ENCODE measurements at places on chromosomes 7 and 10. TPM values are rescaled to one million over a fixed set of nuclear protein-coding genes. Genes with fewer than 3 reads are reported as not detected.

GRCh38 chr7:50766849-50767207 lies 15.9 kb downstream of the GRB10 start:
- no peak for DNase-seq
- H3K27ac ChIP-seq: no peak overlapping the region
- H3K4me3 ChIP-seq: no peak overlapping the region
- H3K4me1 ChIP-seq: no peaks in the 10 kb centered on the region

DNA sequence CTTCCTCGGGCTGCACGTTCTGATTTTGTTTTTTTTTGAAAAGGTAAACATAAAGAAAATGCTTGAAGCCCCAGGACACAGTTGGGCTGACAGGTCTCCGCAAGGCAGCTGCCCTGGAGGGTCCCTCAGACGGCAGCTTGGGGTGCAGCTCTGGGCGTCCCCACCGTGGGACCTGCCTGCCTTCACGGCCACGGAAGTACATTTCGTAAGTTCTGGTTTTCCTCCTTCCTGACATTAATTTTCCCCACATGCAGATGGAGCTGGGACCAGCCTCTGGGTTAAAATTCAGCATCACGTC lies 491.0 kb downstream of the DNAJB6 start:
- no peak overlapping the region for H3K4me3 ChIP-seq
- no peaks in the 10 kb centered on the region for H3K36me3 ChIP-seq
- no peaks in the 10 kb centered on the region for H3K27me3 ChIP-seq
- no peaks in the 10 kb centered on the region for H3K4me1 ChIP-seq
- DNase-seq: no peak
- no peak overlapping the region for H3K27ac ChIP-seq

GRCh38 chr7:131110297-131111080 lies 217.2 kb upstream of the MKLN1 start:
- peak; percentile 47 for DNase-seq
- no peaks in the 10 kb centered on the region for H3K36me3 ChIP-seq
- no peaks in the 10 kb centered on the region for H3K27me3 ChIP-seq
- H3K27ac ChIP-seq: peak overlapping the region; percentile 100

GRCh38 chr7:135713836-135714470 lies 14.0 kb downstream of the SLC13A4 start:
- H3K27ac ChIP-seq: no peak overlapping the region
- H3K27me3 ChIP-seq: no peaks in the 10 kb centered on the region
- no peaks in the 10 kb centered on the region for H3K36me3 ChIP-seq
- no peak for DNase-seq
- H3K4me1 ChIP-seq: peaks cover 7% of the 10 kb centered on the region
- no peak overlapping the region for H3K4me3 ChIP-seq

DNA sequence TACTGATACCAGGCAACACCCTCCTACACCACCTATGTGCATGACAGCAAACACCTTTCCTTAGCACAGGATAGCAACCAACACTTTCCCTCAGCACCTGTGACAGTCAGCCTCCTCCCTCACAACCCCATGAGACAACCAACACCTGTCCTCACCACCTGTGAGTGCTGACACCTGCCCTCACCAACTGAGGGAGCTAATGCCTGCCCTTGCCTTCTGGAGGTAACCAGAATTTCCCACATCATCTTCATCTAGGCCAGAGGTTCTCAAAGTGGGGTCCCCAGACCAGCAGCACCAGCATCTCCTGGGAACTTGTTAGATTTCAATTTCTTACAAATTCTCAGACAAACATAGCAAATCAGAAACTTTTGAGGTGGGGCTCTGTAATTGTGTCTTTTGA lies 112.5 kb downstream of the GRID1 start:
- no peak overlapping the region for H3K4me3 ChIP-seq
- DNase-seq: no peak
- H3K27me3 ChIP-seq: no peaks in the 10 kb centered on the region
- no peaks in the 10 kb centered on the region for H3K36me3 ChIP-seq

DNA sequence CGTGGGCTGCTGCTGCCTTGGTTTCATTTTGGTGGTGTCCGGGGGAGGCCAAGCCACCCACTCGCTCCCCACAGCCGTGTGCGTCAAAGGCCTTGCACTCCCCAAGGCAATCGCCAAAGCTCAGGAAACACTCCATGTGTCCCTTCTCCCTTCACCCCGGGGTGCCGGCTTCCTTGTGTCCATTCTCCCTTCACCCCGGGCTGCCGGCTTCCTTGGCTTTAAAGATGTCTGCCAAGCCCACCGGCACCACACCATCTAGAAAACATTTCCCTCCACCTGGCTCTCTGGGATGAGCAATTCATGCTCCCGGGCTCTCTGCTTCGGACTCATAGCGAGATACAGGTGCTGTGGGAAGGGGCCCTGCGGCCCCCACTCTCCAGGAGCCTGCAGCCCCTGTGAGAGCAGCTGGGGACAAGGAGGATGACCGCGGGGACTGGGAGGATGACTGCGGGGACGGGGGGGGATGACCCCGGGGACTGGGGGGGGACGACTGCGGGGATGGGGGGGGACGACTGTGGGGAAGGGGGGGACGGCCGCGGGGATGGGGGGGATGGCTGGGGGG lies 322.1 kb downstream of the DNAJB6 start:
- H3K36me3 ChIP-seq: no peaks in the 10 kb centered on the region
- no peak overlapping the region for H3K27ac ChIP-seq
- no peak overlapping the region for H3K4me3 ChIP-seq
- no peak for DNase-seq

GRCh38 chr7:115763347-115763746 lies 267.2 kb downstream of the TFEC start:
- H3K36me3 ChIP-seq: no peaks in the 10 kb centered on the region
- H3K4me1 ChIP-seq: no peaks in the 10 kb centered on the region
- H3K4me3 ChIP-seq: no peak overlapping the region
- H3K27me3 ChIP-seq: no peaks in the 10 kb centered on the region

- no peaks in the 10 kb centered on the region for H3K27me3 ChIP-seq
- no peak overlapping the region for H3K4me3 ChIP-seq
- DNase-seq: no peak
- H3K27ac ChIP-seq: no peak overlapping the region
- no peaks in the 10 kb centered on the region for H3K36me3 ChIP-seq
Measured at GRCh38 chr10:32911285-32912016, 46.6 kb downstream of the ITGB1 start.

DNA sequence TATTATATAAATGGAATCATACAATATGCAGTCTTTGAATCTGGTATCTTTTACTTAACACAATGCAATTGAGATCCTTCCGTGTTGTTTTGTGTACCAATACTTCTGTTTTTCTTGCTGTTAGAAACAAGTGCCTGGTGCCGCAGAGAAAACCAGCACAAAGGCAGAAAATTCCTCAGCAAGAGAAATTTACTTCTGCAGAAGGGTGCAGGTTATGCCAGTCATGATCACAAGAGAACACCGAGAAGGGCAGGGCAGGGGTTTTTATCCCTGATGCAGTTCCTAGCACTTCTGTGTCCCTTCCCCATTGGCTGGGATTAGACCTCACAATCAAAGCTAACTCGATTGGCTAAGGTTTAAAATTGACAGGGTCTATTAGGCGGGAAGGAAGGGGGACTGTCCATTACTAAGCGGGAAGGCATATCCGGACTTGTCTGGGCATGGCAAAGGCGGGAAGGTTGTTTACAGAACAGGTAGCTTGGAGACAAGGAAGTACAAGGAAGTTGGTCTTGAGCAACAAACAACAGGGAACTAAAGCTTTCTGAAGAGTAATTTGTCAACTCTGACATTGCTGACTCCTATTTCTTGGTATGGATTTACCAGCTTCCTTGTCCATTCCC lies 2.4 kb upstream of the ZNF33B start:
- no peak overlapping the region for H3K4me3 ChIP-seq
- H3K27me3 ChIP-seq: no peaks in the 10 kb centered on the region
- H3K36me3 ChIP-seq: no peaks in the 10 kb centered on the region
- H3K4me1 ChIP-seq: peaks cover 7% of the 10 kb centered on the region

- no peaks in the 10 kb centered on the region for H3K27me3 ChIP-seq
- DNase-seq: no peak
- no peaks in the 10 kb centered on the region for H3K36me3 ChIP-seq
- no peak overlapping the region for H3K27ac ChIP-seq
- no peak overlapping the region for H3K4me3 ChIP-seq
- H3K4me1 ChIP-seq: no peaks in the 10 kb centered on the region
Measured at GRCh38 chr7:157543276-157543675, 206.5 kb downstream of the DNAJB6 start.

- DNase-seq: peak; percentile 66
- peak overlapping the region; percentile 42 for H3K27ac ChIP-seq
- no peak overlapping the region for H3K4me3 ChIP-seq
Measured at GRCh38 chr10:110837418-110838171, 34.1 kb upstream of the PDCD4 start.

DNA sequence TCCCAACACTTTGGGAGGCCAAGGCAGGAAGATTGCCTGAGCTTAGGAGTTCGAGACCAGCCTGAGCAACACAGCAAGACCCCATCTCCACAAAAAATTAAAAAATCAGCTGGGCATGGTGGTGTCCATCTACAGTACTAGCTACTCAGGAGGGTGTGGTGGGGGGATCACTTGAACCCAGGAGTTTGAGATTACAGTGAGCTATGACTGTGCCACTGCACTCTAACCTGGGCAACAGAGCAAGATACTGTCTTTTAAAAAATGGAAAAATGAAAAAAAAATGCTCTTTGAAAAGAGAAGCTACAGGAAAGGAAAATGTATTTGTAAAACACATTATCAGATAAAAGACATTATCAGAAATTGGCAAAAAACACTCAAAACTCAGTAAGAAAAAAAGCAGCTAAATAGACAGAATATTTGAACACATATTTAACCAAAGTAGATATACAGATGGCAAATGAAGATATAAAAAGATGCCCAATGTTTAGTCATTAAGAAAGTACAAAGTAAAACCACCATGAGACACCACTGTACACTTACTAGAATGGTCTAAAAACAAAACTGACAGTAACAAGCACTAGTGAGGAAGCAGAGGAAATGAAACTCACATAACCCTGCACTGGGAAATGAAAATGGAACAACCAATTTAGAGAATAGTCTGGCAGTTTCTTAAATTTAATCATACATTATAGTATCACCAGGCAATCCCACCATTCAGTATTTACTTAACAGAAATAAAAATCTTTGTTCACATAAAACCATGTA lies 40.5 kb downstream of the NRBF2 start:
- H3K4me1 ChIP-seq: no peaks in the 10 kb centered on the region
- no peaks in the 10 kb centered on the region for H3K27me3 ChIP-seq
- H3K36me3 ChIP-seq: no peaks in the 10 kb centered on the region
- no peak overlapping the region for H3K27ac ChIP-seq
- DNase-seq: no peak
- H3K4me3 ChIP-seq: no peak overlapping the region

DNA sequence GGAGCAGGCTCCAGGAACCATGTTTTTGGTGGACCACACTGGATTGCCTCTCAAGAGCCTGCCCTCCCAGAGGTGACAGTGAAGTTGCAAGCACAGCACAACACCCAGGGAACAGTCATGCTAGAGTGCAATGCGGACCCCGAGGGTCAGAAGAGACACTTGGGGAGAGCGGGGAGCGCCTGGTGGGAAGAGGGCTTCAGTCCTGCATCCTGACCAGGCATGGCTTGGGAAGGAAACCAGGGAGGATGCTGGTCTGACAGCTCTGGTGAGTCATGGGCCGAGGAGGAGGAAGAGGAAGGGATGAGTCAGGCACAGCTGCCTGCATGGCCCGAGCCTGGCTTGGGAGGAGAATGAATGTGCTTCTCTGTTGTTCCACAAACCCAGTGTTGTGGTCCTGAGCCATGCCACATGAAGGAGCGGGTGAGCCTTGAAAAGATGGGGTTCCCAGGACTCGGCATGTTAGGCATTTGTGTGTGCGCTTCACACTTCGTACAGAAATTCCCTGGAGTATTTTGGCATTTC lies 29.5 kb upstream of the ANKRD2 start:
- H3K4me1 ChIP-seq: peaks cover 61% of the 10 kb centered on the region
- no peaks in the 10 kb centered on the region for H3K36me3 ChIP-seq
- DNase-seq: peak; percentile 66
- no peaks in the 10 kb centered on the region for H3K27me3 ChIP-seq

DNA sequence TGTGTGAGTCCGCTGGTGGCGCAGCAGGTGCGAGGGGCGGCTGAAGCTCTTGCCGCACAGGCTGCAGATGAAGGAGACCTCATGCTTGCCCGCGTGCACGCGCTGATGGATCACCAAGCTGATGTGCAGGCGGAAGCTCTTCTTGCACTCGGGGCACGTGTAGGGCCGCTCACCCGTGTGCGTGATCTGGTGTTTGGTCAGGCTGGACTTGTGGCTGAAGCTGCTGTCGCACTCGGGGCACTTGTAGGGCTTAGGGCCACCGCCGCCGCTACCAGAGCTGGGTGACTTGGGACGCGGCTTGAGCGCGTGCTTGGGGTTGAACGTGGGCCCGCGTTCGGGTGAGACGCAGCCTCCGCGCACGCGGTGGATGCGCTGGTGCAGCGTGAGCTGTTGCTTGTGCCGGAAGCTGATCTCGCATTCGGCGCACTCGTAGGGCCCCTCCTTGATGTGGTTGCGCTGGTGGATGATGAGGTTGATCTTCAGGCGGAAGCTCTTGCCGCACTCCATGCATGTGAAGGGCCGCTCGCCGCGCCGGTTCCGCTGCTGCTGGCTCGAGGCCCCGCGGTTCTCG lies 28.7 kb downstream of the ZNF777 start:
- peak overlapping the region; percentile 41 for H3K4me3 ChIP-seq
- no peak for DNase-seq
- no peaks in the 10 kb centered on the region for H3K4me1 ChIP-seq
- H3K36me3 ChIP-seq: no peaks in the 10 kb centered on the region

DNA sequence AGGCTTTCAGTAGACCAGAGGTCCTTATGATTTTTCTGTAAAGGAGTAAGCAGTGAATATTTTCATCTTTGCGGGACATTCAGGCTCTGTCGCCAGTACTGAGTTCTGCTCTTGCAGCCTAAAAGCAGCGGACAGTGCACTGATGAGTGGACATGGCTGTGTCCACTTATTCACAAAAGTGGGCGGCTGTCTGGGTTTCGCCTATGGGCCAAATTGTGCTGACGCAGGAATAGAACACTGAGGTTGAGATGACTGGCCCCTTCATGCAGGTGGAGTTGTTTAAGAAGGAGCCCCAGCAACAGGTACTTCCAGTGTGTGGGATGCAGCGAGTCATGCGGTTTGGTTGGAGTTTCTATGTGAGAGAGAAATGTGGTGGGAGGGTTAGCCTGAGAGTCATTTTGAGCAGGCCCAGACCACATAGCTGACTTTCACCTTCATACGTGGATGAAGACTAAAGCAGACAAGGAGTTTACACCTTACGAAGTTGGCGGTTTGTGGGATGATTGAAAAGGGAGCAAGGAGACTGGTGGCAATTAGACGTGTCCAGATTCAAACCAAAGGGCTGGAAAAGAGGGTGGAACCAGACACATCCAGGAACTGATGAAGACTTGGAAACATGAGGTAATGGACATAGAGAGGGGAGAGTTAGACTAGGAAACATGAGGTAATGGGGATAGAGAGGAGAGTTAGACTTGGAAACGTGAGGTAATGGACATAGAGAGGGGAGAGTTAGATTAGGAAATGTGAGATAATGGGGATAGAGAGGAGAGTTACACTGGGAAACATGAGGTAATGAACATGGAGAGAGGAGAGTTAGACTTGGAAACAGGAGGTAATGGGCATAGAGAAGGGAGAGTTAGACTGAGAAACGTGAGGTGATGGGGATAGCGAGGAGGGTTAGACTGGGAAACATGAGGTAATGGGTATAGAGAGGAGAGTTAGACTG lies 38.2 kb downstream of the WDR37 start:
- H3K4me3 ChIP-seq: no peak overlapping the region
- H3K36me3 ChIP-seq: no peaks in the 10 kb centered on the region
- H3K27ac ChIP-seq: no peak overlapping the region
- H3K4me1 ChIP-seq: peaks cover 5% of the 10 kb centered on the region
- DNase-seq: no peak

ADGRA1 gene
- total RNA-seq: 1.4 TPM

SKIDA1 gene
- total RNA-seq: 6.6 TPM

TYW1 gene
- 21.7 TPM for total RNA-seq

HOXA7 gene
- total RNA-seq: 7.8 TPM

Data from testis (tissue), 5 donors.